Activated gamma-delta T cell treated with anti-CD3 and anti-CD28 coated beads, Interleukin-2, amount 50 U/mL, for 16 hours (primary cell): ENCODE measurements at places on chromosomes 1 and 21.
A peak's percentile ranks its signal among the peaks of the same experiment; 100 is the strongest.

DNA sequence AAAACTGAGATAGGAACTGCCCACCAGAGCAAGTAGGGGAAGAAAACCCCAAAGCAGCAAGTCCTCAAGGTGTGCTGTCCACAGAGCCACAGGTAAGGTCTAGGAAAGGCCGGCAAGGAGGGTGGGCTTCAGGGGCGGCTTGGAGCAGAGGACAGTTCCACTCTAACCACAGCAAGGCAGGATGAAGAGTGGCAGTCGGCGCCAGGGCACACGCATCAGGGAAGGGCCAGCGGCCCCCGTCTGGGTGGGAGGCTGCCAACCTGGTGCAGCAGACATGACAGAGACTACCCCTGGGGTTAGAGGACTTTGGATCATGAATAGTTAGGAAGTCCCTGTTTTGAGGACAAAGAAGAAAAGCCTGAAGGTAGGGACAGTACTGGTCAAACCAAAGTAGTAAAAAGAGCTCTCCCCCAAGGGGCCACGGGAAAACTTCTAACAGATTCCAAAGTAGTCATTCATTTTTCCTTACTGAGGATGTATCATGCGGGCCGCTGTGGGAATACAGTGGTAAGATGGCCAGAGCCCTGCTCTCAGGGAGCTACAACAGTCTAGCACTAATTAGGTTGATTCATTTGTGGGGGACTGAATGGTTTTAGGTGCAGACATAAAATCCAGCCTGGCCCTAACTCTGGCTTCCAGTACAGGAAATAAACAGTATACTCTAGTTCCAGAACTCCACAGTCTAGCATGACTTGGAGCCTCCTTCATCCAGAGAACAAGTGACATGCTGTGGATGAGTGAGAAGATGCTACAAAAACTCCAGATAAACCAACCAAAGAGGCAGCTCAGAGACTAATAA lies 3.5 kb upstream of the RAP1GAP start:
- DNase-seq: no peak

DNA sequence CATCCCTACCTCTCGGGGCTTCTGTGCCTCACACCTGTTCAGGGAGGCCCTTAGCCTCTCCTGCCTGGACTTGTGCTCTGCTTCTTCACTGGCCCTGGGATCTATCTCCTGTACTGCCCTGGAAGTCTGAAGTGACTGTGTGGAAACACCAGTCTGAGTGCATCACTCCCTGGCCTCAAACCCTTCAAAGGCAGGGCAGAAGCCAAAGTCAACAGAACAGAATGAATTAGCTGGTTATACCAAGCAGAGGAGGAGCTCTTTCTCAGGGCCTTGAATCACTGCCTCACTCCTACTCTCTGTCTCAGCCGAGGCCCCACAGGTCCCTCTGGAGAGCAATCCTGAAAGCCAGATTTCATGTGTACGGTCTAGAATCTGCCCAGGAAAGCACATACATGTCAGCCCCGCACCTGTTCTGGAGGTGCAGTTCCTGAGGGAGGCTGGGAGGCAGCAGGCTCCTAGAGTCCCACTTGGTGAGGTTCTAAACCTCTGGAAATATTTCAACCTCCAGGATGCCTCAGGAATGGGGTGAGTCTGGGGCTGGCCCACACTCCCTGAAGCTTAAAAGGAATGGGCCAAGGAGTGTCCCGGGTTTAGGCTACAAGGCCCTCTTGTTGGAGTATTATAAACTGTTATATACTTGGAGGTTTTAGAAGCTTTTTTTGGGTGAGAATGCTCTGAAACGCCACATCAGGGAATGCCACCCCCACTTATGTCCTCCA lies 98.3 kb downstream of the ABCA4 start:
- no peak for DNase-seq

- DNase-seq: no peak
Measured at GRCh38 chr1:95041491-95042165, 31.1 kb downstream of the ALG14 start.

- no peak for DNase-seq
Measured at GRCh38 chr1:160296036-160296435, 11.1 kb upstream of the PEX19 start.

DNA sequence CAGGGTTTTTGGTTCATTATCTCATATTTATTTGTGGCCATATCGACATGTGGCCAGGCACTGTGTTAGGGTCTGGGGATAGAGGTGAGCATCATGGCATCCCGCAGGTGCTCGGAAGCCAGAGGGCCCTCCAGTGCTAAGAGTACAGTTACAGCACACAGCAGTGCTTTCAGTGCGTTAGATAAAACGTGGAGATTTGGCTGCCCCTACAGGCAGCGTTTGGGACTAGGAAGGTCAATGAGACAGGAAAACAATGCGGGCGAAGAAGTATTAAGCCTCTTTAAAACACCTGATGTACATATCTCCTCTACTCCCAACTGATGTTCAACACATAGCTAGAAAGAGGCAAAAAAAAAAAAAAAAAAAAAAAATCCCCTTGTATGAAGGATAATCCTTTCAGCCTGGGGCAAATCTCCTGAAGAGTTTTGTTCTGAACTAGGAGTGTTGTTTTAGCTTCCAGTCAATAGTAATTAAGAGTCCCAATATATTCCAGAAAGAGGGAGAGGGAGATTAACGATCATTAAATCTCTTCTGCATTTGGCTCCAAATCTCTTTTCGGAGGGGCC lies 80.1 kb downstream of the CAPZB start:
- DNase-seq: no peak

DNA sequence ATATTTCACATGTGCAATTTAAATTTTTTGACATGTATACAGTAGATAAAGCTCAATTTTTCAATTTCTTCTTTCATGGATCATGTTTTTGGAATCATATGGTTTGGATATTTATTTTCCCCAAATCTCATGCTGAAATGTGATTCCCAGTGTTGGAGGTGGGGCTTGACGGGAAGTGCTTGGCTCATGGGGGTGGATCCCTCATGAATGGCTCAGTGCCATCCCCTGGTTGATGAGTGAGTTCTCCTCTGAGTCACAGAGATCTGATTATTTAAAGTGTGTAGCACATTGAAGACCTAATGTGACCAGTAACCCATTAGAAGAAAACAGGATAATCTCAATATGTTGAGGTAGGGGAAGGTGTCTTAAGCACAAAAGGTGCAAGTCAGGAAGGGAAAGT lies 9.1 kb upstream of the IFI16 start:
- DNase-seq: no peak

DNA sequence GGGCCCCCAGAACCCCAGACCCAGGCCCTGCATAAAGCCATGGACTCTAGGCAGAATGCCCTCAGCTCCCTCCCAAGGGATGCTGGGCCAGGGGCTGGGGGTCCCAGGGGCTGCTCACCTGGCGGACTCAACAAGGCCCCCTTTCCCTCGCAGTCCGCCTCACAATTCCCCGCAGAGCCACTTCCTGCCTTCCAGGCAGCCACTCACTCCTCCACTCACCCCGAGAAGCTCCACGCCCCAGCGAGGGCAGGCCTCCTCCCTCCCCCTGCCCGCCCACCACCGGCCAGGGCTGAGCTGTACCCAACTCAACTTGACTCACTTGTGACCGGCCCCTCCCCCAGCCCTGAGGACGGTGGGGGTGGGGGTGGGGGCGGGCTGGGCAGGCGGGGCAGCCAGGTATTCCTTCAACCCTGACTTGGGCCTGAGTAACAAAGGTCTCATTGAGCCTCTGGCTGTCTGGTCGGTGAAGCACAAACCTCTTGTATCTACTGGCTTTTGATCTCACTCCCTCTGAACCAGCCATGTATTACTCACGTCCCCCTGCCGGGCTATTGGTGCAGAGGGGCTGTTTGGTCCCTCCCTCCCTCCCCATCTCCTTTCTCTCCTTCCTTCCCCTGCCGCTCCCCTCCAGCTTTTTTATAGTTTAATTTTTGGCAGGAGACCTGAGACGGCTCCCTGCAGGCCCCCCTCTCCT lies 5.9 kb downstream of the BLACAT1 start:
- no peak for DNase-seq

DNA sequence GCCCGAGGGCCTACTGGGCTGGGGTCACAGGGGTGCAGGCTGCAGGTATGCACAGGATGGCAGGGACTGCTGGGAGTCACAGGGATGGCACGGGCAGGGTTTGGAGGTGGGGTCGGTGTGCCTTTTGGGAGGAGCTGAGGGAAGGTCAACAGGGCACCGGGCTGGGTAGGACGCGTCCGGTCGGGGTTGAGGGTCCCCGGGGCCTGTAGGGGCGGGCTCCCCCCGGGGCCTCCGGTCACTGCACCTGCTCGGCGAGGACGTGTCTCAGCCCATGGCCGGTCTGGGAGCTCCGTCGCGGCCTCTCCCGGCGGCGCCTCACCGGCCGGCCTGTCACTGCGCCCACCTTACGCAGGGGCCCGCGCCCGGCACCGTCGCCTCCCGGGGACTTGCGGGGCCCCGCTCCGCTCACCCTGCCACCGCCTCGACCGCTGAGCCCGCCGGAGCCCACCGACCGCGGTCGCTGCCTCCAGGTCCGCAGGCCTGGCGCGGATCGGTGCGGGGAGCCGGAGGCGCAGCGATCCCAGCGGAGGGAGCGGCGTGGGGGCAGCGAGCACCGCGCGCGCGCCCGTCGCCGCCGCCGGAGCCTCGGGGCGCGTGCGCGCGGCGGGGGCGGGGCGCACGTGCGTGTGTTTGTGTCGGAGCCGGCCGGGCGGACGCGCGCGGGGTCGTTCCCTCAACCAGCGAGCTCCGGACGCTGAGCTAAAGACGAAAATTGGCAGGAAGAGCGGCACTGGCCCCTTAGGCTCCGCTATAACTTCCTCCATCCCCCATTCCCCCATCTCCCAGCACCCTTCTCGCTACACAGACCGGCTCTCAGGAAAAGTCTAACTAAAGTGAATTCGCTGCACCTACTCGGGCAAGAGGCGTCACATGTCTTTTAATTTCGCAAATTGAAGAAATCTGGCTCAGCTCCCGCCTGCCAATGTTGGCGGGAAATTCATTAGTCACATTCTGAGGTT lies at the start of gene AMIGO1:
Gene AMIGO1, minus strand, starts transcription at position 552 of the 959 bp plus-strand sequence. CDS start 815 bp downstream, outside the sequence.
- DNase-seq: peak; percentile 38

DNA sequence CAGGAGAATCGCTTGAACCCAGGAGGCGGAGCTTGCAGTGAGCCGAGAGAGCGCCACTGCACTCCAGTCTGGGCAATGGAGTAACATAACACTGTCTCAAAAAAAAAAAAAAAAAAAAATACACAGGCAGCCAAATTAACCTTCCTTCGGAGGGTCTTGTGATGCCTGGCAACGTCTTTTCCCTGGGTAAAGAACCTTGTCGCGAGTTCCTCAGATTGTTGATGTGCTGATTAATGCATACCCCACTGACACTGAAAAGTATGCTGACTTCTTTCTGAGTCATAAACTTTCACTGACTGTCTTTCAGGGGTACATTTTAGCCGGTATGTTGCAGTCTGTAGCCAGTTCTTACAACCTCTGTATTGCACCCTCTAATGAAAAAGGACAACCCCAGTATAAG lies 95.1 kb upstream of the SOD1 start:
- no peak for DNase-seq

DNA sequence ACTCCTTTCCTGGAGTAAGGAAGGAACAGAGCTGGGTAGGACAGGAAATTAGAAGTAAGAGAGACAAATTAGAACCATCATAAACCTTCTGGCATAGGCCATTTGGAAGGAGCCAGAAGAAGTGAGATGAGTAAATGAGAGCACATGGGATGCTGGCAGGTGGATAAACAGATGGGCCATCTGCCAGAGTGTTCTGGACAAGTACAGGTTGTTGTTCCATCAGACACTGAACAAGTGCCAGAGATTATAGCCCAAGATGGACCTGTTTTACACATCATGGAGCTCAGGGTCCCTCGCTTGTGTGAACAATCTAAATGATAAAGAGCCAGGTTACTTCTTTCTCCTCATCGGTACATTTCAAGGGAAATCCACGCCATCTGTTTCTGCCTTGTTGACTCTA lies 200.3 kb downstream of the HHIPL2 start:
- no peak for DNase-seq

DNA sequence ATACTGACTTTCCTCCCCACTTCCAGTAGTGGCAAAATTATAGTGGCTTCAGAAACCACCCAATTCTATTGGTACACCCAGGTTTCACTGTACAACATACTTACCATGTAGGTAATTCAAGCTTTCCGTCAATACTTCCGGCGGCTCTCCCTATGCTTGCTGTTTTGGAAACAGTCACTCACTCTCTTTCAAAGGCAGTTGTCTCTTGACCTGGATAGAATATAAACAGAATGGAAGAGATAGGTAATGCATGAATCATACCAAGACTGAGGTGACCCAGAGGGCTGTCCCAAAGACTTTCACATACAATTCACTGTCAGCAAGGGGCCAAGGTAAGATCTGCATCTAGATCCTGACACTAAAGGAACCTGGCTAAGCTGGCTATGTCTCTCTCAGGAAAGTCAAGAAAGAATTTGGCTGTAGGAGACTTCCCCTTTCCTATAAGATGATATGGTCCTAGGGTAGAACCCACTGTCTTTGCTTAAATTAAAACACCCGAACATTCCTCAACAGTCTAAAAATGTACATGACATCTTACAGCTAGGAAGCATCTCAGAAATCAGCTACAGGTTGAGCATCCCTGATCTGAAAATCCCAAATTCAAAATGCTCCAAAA lies 59.6 kb downstream of the LUZP1 start:
- DNase-seq: no peak

DNA sequence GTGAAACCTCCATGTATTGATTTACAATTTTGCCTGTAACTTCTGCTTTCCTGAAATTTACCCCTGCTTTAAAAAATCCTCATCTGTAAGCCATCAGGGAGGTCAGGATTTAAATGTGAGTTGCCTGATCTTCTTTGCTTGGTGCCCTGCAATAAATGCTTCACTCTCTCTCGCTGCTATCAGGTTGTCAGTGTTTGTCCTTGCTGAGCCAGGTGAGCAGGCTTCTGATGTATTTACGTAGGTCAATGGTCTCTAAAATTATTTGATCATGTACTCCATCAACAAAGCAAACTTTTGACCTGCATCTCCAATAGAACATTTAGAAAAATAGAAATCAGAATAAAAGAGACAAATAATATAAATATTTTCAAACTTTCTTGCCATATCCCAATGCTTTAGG lies 453.4 kb downstream of the DPYD start:
- no peak for DNase-seq

DNA sequence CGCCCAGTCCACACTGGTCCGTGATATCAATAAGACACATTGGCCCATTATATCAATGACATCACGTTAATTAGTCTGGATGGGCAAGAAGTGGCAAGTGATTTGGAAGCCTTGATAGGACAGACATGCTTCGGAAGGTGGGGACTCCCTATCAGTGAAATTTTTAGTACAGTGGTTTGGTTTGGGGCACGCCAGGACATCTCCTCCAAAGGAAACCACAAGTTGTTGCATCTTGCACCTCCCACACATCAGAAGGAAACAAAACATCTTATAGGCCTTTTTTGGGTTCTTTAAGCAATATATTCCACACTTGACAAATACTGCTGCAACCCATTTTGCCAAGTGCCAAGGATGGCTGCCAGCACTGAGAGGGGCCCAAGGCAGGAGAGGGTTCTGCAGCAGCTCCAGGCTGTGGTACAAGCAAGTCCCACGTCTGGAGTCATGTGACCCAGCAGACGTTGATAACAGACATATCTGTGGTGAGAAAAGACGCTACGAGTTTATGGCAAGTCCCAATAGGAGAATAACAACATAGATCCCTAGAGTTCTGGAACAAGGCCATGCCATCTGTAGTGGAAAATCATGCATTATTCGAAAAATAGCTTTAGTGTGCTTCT lies 95.3 kb upstream of the DISP3 start:
- no peak for DNase-seq
